ENCODE measurements at places on chromosomes 1 and 21.

DNA sequence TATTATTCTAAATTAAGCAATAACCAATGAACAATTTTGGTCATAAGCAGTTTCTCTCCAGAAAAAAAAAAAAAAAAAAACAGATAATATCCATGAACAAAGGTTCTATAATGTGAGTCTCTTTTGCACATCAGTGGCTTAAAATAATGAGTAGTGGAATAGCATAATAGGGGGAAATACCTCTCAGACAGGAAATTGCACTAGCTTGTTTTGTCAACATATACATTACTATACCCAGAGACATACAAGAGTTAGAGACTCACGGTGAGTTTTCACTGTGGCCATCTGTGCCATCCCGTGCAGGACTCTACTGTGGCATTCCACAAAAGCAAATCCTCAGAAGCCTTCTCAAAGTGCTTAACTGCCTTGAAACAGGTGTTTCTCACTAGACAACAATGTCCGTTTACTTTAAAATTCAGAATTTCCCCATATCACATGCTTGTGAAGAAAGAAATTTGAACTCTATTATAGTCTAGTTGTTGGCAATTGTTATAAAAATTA lies 697.9 kb downstream of the USP25 start:
- no peak for DNase-seq

DNA sequence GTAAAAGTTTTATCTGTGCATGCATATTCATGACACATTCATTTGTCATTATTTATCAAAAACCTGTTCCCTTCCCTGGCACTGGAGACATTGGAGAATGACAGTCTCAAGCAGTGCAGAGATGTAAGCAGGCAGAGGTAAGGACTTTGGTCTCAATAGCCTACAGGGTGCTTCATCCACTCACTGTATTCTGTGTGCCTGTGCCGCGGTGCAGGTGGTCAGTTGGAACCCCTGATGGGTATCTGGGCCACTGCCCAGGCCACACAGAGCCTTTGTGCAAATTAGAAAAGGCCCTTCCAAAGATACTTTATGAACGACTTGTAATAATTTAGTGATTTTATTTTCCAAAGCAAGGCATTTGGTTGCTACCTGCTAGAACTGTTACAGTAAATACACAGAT lies 44.0 kb downstream of the CDC42 start:
- DNase-seq, result no peak

DNA sequence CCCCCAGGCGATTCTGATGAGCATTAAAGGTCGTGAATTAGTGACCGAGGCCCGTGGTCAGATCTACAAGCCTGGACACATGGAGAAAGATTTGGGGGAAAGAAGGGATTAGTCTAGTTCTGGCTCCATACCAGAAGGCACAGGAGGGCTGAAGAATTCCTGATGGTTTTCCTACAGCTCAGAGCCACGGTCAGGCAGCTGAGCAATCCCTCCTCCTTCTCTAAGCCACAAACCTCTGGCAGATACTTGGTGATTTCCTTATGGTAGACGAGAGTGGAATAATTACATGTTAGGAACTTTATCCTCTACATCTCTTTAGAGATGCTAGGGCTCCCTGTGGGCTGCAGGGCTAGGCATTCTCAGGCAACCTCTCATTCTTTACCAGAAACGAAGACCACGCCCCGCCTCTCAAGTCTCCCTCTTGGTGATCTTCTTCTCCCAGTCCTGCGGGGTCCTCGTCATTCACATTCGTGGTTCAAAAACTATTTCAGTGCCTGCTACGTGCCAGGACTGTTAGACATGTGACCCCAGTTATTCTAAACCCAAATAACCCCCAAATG lies 20.5 kb upstream of the ZBTB18 start:
- no peak for DNase-seq

- DNase-seq, result no peak
Observed at GRCh38 chr1:36533897-36534296, 51.2 kb upstream of the CSF3R start.

GRCh38 chr1:24900985-24901781 lies 28.9 kb downstream of the RUNX3 start:
- DNase-seq, result peak; percentile 8

Data from activated naive CD4-positive, alpha-beta T cell treated with Interleukin-2 at 50 U/mL for 16 hours (primary cell).